ENCODE measurements at places on chromosomes 7 and 10. TPM values are rescaled to one million over a fixed set of nuclear protein-coding genes. Genes with fewer than 3 reads are reported as not detected.

The ARL4A gene
- total RNA-seq: 9.6 TPM

The HOXA3 gene
- not detected for total RNA-seq

The MALRD1 gene
- not detected for total RNA-seq

The SLC13A1 gene
- not detected for total RNA-seq

The MORN4 gene
- 3.6 TPM for total RNA-seq

The MEST gene
- 7.0 TPM for total RNA-seq

The PWWP2B gene
- total RNA-seq: 3.5 TPM

The GPR26 gene
- not detected for total RNA-seq

The CALHM2 gene
- total RNA-seq: 14.0 TPM

The SPDYE2B gene
- not detected for total RNA-seq

The SPACDR gene
- total RNA-seq: 1.6 TPM

The MBL2 gene
- total RNA-seq: not detected

The COL17A1 gene
- total RNA-seq: not detected

The SLC26A5 gene
- total RNA-seq: not detected

The PRSS37 gene
- total RNA-seq: not detected

The UBE2D4 gene
- 15.2 TPM for total RNA-seq

The FAM131B gene
- total RNA-seq: 2.3 TPM

The RNF32 gene
- total RNA-seq: not detected
